ENCODE measurements at places on chromosomes 7 and 10.

GRCh38 chr10:34824870-34825269 is 9.8 kb upstream of the PARD3 start:
- no peak for DNase-seq

GRCh38 chr7:17588730-17589129 is 290.3 kb downstream of the AHR start:
- DNase-seq: no peak

- DNase-seq: no peak
Measured at GRCh38 chr10:36038316-36038955, 396.3 kb upstream of the FZD8 start.

DNA sequence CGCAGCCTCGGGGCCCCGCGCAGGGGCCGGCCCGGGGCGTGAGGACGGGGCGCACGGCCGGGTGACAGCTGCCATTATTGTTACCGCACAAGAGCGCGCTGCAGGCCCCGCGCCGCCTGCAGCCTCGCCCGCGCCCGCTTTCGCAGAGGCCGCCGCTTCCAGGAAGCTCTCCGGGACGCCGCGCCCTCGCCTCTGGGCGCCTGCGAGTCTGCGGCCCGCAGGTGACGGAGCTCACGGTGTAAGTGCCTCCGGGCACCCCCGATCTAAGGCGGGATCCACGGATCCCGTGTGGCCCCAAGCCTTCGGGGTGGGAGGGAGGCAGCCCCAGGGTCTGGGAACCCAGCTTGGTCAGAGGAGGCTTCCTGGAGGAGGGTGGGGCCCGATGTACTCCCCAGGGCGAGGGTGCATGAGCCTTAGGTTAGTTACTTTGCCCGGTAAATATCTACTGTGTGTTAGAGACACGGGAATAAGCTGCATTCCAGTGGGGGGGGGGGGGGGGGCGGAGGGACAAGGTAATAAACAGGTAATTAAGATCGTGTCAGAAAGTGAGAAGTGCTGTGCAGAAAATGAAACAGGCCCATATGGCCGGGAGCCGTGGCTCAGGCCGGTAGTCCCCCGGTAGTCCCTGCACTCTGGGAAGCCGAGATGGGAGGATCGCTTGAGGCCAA is 638 bp downstream of the IQCE start:
- DNase-seq: peak; percentile 30

GRCh38 chr10:70192326-70192968 is 22.1 kb upstream of the SAR1A start:
- DNase-seq: no peak

- no peak for DNase-seq
Measured at GRCh38 chr10:102505462-102506115, 1.8 kb downstream of the SUFU start.

- DNase-seq: no peak
Measured at GRCh38 chr10:35613597-35614226, 8.6 kb downstream of the GJD4 start.

- no peak for DNase-seq
Measured at GRCh38 chr7:139948167-139948566, 114.6 kb downstream of the PARP12 start.

- no peak for DNase-seq
Measured at GRCh38 chr7:29988424-29989256, 961 bp downstream of the SCRN1 start.

GRCh38 chr10:48470893-48471805 is 133.7 kb downstream of the ARHGAP22 start:
- no peak for DNase-seq

Data from activated CD4-positive, alpha-beta T cell treated with anti-CD3 and anti-CD28 coated beads, Interleukin-2, Interleukin-4, amounts not matched to agents 100 ng/mL and 50 ng/mL, durations not matched to agents 16 hours and 8 hours (primary cell).